ENCODE measurements at places on chromosomes 3 and 15.

- DNase-seq = no peak
Observed at GRCh38 chr3:48896936-48897335, 1.7 kb downstream of the SLC25A20 start.

DNA sequence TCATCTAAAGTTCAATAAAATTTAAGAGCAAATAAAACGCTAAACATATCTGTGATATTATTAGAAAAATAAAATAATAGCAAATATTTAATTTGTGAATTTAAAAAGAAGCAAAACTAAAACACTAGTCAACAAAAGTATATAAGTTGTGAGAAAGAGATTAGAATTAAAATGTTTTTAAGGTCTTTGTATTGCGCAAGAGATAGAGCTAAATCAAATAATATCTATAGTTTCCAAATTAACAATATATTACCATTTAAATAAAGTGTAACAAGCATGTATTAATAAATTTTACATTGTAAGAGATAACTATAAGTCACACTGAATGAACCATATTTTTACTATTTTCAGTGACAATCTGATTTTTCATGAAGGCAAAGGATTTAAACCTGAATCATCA lies 74.2 kb downstream of the PLSCR2 start:
- no peak for DNase-seq

GRCh38 chr3:47976135-47976732 lies 40.0 kb downstream of the MAP4 start:
- DNase-seq = no peak

- peak; percentile 49 for DNase-seq
Observed at GRCh38 chr15:65303687-65304380, 643 bp upstream of the RNU5B-1 start.

- DNase-seq = no peak
Observed at GRCh38 chr15:47586653-47587224, 130.6 kb upstream of the SEMA6D start.

GRCh38 chr15:23645371-23646164 lies 2.1 kb downstream of the MAGEL2 start:
- no peak for DNase-seq

DNA sequence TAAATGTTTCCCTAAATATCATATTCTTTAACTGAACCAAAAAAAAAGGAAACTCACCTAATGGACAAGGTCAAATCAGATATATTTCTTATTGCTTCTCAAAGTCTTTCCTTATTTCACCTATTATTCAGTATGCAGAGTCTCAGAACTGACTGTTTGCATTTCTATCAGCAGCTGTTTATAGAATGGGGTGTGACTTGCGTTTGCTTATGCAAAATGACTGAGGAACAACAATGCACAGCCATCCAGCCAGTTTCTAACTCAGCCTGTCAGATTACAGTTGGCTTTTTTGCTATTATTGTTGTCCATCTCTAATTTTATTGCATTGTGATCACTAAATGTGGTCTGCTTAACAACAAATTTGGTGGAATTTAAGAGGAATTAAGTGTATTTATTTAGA lies 40.7 kb downstream of the RAB27A start:
- DNase-seq = no peak

- no peak for DNase-seq
Observed at GRCh38 chr15:53397041-53397616, 362.3 kb downstream of the WDR72 start.

DNA sequence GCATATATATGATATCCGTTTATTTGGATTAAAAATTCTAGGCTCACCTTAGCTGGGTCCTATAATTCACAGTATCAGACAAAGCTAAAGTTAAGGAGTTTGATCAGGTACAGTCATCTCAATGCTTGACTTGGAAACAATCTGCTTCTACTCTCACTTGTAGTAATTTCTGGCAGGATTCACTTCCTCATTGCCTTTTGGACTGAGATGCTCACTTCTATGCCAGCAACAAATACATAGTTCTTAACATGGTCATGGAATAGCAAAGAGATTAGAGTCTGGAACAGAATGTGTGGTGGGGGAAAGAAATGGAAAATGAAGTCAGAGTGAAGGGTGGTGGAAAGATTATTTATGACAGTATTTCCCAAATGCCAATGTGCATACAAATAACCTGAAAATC lies 693.6 kb downstream of the CADM2 start:
- DNase-seq = no peak

GRCh38 chr15:43404130-43404529 lies 33.2 kb downstream of the TUBGCP4 start:
- no peak for DNase-seq

DNA sequence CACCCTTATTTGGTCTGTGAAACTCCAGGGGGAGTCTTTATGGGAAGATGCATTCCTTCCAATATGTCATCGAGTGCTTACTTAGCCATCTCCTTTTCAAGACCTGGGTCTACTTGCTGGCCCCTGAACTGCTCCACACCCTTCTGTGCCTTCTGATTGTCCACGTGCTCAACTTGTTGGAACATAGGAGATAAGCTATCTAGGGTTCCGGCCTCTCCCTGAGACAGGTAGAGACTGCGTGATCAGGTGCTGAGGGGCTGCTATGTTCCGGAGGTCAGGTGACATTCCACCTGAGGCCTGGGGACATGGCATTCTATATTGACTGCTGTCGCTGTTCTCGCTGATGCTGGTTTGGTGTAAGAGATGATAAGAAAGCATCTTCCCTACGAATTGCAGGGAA lies 65.6 kb downstream of the ATP1B3 start:
- no peak for DNase-seq

GRCh38 chr3:122548076-122548475 lies 16.0 kb downstream of the PARP9 start:
- no peak for DNase-seq

- no peak for DNase-seq
Observed at GRCh38 chr3:32412887-32413286, 21.2 kb downstream of the CMTM7 start.

DNA sequence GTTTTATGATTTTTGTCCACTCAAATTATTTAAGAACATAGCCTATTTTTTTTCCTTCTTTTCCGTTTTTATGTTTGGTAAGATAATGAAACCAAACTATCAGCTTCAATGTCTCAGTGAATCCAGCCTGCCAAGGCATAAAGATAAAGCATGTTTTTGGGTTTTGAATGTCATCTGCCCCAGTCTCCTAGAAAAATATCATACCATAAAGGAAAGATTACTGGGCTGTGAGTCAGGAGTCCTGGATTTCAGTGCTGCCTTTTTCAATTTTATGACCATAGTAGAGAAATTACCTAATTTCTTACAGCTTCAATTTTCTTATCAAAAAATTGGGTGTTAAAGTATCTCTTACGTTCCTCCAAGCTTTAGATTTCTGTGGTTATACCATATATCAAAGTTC lies 87.5 kb downstream of the GAP43 start:
- DNase-seq = no peak

DNA sequence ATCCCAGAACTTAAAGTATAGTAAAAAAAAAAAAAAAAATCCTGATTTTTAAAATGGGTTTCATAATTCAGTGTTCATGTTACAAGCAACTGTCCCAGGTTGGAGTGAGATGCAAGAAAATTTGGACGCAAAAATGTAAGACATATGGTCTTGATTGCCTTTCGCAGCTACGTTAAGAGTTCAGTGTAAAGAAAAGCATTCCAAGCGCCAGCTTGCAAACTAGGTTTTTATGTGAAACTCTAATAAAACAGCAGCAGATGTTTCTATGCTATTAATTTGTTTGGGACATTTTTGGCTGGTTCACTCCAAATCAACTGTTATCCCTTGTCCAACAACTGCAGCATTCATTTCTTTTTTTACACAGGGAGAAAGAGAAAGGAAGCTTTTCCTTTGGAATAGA lies 957.8 kb downstream of the ROBO1 start:
- DNase-seq = no peak

DNA sequence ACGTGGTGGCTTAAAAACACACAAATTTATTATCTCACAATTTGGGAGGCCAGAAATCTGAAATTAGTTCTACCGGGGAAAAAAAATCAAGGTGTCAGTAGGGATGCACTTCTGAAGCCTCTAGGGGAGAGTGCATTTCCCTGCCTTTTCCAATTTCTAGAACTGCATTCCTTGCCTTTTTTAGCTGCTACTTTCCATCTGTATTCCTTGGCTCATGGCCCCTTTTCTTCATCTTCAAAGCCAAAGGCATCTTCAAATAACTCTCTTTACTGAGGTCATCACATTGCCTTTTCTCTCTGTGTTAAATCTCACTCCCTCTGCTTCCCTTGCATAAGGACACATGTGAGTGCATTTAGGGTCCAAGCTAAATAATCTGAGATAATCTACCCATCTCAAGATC lies 69.5 kb upstream of the NEO1 start:
- DNase-seq = no peak

DNA sequence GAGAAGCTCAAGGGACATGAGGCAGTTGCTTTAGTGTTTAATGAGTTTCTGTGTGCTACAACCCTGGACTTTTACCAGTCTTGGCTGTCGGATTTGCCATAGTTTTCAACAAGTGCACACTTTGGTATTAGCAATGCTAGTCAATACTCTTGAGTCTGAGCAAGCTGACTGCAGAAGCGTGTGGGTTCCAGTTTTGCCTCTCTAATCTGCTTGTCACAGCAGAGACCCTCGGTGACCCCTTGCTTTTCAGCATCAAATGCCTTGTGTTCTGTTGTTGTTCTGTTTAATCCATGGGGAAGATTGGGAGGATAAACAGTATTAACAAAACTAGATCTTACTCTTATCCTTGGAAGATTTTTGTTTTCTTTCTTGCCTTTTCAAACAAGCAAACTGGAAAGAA lies 194.3 kb upstream of the CHRM5 start:
- DNase-seq = no peak

DNA sequence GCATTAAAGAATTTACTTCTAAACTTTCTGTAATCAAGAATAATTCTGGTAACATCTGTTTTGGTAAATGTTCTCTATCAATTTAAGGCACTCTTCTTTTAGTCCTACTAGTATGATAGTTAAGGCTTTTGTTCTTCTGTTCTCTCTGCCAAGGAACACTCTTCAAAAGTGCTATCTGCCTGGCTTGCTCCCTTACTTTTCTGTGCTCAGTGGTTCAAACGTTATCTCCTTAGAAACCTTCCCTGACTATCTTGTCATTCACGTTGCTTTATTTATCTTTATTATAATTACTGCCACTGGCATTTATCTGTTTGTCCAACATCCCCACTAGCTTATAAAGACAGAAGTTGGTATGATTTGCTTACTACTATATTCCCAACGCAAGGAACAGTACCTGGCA lies 59.2 kb downstream of the RFX7 start:
- DNase-seq = no peak

DNA sequence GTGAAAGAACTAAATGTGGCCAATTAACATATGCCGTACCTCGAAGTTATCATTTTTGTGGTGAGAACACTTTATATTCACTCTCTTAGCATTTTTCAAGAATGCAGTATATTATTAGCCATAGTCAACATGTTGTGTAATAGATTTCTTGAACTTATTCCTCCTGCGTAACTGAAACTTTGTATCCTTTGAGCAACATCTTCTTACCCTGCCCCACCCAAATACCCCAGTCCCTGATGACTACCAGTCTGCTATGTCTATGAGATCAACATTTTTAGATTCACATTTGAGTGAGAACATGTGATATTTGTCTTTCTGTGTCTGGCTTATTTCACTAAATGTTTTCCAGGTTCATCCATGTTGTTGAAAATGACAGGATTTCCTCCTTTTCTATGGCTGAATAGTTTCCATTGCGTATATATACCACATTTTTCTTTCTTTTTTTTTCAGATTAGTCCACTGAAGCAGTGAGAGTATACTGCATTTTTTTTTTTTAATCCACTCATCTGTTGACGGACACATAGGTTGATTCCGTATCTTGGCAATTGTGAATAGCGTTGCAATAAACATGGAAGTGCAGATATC lies 12.7 kb upstream of the KBTBD8 start:
- no peak for DNase-seq

GRCh38 chr3:193735850-193736249 lies 142.8 kb downstream of the OPA1 start:
- no peak for DNase-seq

DNA sequence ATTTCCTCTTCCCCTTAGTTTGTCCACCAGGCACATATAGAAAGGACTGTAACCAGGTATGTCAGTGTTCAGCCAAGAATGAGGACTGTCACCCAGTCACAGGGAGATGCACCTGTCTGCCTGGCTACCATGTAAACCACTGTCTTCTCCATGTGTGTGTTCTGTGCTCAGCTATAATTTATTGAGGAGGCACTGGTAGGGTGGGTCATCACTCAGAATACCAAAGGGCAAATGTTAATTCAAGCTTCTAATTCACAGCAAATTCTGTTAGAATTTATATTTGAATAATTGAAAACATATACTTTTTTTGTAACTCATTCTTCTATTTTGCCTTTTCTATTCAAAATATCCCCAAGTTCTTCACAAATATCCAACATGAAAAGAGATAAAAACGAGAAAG lies 780.4 kb downstream of the MECOM start:
- DNase-seq = no peak

Measured in SW480 (cell line).